SK-MEL-5 (cell line): ENCODE measurements at places on chromosomes 16 and 17. TPM values are rescaled to one million over a fixed set of nuclear protein-coding genes. Genes with fewer than 3 reads are reported as not detected.
A peak's percentile ranks its signal among the peaks of the same experiment; 100 is the strongest.

GRCh38 chr17:46028981-46029565, 30.0 kb downstream of the STH start:
- no peak for DNase-seq

GRCh38 chr17:4507361-4508111, 8.9 kb downstream of the SPNS2 start:
- DNase-seq, result no peak

DNA sequence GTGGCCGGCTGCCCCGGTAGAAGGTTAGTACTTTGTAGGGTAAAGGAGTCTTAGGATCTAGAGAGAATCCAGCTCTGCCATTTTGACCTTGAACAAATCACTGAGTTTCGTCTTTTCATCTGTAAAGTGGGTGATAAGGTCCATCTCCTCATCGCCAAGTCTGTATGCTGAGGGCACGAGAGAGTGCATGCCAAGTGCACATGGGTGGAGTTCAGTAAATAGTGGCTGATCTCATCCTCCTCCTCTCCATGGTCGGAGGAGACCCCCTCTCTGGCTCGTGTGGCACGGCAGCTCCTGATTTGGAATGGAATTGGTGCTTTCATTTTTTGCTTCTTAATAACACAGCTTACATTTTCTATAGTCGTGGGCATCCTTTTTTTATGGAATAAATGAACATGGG, 30.7 kb downstream of the MYH3 start:
- DNase-seq, result no peak

GRCh38 chr16:96935-97381, 18.9 kb downstream of the MPG start:
- DNase-seq, result peak; percentile 89

Gene ENKD1
- total RNA-seq, result 6.4 and 9.1 TPM in 2 replicates

- DNase-seq, result peak; percentile 59
These were observed 62.7 kb upstream of the GAS7 start for GRCh38 chr17:10261098-10261497.

Gene VASN
- total RNA-seq, result 0.03 and 0.35 TPM in 2 replicates

GRCh38 chr16:743794-744500, 3.1 kb upstream of the CIAO3 start:
- DNase-seq, result no peak

Gene NXN
- total RNA-seq, result 12.4 and 15.8 TPM in 2 replicates

DNA sequence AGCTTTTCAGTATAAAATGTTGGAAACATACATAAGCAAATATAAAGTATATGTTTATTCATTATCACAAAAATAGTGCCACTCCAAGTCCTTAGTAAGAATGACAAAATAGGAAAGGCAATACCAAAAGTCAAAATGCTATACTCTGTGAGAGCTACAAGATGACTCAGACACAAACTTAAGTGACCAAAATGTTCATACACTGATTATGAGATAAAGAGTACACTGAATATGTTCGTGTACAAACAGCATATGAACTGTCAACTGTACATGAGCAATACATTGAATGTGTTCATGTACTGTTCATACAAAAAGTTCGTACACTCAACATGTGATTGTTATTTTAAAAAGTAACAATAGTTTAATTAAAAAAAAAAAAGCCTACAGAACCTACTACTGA, 103.3 kb downstream of the CA4 start:
- DNase-seq, result no peak

DNA sequence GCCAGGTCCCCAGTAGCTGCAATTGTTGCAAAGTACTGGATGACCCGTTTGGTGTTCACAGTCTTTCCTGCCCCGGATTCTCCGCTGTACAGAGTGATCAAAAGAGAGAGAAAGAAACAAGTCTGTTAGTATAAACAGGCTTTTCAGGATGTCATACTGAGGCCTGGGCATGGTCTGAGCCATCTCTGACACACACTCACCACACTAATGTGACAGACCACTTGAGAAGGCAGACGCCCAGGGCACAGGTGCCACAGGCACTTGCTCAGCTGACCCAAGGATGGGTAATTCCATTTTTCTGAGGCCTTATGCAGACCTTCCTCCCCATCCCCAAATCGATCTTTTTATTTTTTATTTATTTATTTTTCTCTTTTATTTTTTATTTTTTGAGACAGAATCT, 7.5 kb downstream of the MYH3 start:
- DNase-seq, result no peak

GRCh38 chr17:7173687-7174602, 5.2 kb downstream of the ASGR1 start:
- DNase-seq, result no peak
